ENCODE measurements at places on chromosomes 2 and 18.

- DNase-seq = peak; percentile 88
Measured at GRCh38 chr2:130372055-130372832, 16.4 kb downstream of the PTPN18 start.

DNA sequence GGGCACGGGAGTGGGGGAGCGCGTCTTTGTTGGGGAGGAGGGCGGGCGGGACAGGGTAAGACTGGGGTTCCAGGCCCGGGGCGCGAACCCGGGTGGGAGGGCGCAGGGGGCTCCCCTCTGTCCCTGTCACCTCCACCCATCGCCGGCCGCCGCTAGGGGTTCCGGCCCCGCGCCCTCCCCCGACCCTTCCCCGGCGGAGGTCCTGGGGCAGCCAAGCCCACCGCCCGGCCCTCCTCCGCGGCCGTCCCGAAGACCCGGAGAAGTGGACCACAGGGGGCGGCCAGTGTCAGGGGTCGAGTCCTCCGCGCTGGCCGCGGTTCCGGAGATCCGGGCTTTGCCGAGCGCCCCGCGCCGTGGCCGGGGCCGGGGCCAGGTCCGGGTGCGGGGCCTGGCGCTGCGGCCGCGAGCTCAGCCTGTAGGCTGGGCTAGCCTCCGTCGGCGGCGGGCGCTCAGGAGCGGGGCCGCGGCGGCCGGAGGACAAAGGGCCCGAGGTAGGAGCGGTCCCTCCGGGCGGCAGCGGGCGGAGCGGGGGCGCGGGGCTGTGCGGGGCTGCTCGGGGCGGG, 16.6 kb upstream of the E2F6 start:
- DNase-seq = no peak

GRCh38 chr2:232628466-232629128, 4.8 kb upstream of the EFHD1 start:
- no peak for DNase-seq

- no peak for DNase-seq
Measured at GRCh38 chr18:48956356-48956755, 5.6 kb upstream of the SMAD7 start.

DNA sequence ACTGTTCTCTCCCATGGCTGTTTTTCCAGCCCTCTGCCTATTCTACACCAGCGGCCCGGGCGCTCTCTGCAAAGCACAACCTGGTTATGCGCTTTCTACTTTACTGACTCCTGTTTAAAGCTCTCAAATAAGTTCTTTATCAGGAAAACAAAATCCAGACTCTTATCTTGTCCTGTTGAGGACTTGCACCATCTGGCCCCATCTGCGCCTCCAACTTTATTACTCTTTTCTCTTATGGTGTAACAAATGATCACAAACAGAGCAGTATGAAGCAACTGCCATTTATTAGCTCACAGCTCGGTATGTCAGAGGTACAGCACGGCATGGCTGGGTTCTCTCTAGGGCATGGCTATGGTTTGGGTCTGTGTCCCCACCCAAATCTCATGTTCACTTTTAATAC, 236.5 kb upstream of the NT5C1B start:
- no peak for DNase-seq

- DNase-seq = no peak
Measured at GRCh38 chr2:186347472-186347871, 138.6 kb upstream of the ZC3H15 start.

DNA sequence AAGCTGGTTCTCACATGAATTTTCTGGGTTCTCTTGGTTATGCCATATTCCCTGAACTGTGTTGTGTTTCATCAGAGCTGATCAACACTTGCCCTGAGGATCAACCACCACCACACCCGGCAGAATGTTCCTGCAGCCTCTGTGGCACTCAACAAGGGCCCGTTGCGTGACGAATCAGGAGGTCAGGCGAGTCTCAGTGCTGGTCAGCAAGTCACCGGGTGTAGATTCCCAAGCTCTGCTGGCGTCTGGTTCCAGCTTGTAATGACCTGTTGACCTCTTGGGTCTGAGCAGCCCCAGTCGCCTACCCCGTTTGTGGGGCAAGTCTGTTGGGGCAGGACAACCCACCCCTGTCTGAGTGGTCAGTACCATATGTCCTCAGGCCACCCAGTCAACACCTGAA, 46.0 kb downstream of the ADCY3 start:
- no peak for DNase-seq
